ENCODE measurements at places on chromosomes 12 and 14. TPM values are rescaled to one million over a fixed set of nuclear protein-coding genes. Genes with fewer than 3 reads are reported as not detected.
A peak's percentile ranks its signal among the peaks of the same experiment; 100 is the strongest.

DNA sequence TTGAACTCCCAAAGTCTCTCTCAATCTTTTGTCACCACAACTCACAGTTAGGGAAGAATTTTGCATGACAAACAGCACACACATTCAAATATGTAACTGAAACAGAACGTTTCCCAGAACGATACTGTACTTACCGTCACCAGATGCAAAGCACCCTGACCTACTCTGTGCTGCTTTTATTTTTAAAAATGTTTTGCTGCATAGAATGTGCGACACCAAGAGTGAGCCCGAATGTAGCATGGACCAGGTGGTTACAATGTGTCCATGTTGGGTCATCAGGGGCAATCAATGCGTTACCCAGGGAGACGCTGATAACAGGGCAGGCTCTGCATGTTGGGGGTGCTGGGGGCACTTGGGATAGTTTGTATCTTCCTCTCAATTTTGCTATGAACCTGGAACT, 14.6 kb upstream of the EIF5 start:
- DNase-seq, result no peak

- DNase-seq, result no peak
These were observed 84.5 kb downstream of the BEGAIN start for GRCh38 chr14:100502622-100503220.

- no peak for DNase-seq
These were observed 224.4 kb downstream of the NUBPL start for GRCh38 chr14:31785574-31785973.

- DNase-seq, result peak; percentile 87
These were observed 2.1 kb downstream of the MYL6 start for GRCh38 chr12:56160193-56160763.

DNA sequence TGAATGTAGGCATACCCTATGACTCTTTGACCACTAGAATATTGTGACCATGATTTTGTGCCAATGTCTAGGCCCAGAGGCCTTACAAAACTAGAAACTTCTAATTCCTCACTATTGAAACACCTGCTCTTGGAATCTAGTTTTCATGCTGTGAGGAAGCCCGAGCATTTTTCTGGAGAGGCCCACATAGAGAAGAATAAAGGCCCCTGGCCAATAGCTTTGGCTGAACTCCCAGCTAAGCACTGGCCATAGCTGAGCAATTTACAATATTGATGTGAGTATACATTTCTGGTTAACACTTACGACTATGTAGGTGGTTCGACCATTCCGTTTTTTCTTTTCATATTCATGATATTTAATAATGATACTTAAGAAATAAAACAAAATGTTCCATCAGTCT, 190.3 kb downstream of the KCNH5 start:
- DNase-seq, result no peak

- DNase-seq, result peak; percentile 87
These were observed 193.1 kb upstream of the FSCB start for GRCh38 chr14:44700184-44700583.

GRCh38 chr12:49098035-49098451, 3.4 kb upstream of the DHH start:
- peak; percentile 57 for DNase-seq

GRCh38 chr14:22843123-22843925, 6.9 kb downstream of the MMP14 start:
- DNase-seq, result no peak

RASSF8 gene
- 33.5 TPM for total RNA-seq

C14orf39 gene
- not detected for total RNA-seq
